ENCODE measurements at places on chromosomes 12 and 14.

- no peak for DNase-seq
Observed at GRCh38 chr12:51774933-51775332, 73.6 kb downstream of the FIGNL2 start.

- no peak for DNase-seq
Observed at GRCh38 chr14:53840444-53840843, 116.2 kb downstream of the BMP4 start.

- DNase-seq = no peak
Observed at GRCh38 chr12:13918897-13919296, 62.5 kb downstream of the GRIN2B start.

DNA sequence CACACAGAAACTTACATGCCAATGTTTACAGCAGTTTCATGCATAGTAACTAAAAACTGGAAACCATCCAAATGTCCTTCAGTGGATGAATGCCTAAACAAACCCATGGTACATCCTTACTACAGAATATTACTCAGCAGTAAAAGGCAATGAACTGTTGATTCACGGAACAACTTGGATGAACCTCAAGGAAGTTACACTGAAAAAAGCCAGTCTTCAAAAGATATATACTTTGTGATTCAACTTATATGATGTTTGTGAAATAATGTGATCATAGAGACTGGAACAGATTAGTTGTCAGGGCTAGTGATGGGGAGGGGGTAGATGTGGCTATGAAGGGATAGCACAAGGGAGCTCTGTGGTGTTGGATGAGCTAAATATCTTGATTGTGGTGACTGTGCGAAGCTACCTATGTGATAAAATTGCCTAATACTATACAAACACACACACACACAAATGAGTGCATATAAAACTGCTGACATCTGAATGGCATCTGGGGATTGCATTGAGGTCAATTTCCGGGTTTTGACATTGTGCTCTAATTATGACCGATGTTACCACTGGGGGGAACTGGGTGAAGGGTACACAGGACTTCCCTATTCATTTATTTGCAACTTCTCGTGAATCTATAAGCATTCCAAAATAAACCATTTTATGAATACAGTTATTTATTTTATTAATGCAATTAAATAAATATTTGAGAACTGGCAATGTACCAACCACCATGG, 94.3 kb downstream of the RIN3 start:
- DNase-seq = no peak

- DNase-seq = no peak
Observed at GRCh38 chr12:93468008-93468371, 676 bp downstream of the MRPL42 start.

GRCh38 chr12:26158078-26158764, 33.4 kb upstream of the BHLHE41 start:
- no peak for DNase-seq

GRCh38 chr12:29376118-29376517, 4.9 kb downstream of the ERGIC2 start:
- DNase-seq = no peak

DNA sequence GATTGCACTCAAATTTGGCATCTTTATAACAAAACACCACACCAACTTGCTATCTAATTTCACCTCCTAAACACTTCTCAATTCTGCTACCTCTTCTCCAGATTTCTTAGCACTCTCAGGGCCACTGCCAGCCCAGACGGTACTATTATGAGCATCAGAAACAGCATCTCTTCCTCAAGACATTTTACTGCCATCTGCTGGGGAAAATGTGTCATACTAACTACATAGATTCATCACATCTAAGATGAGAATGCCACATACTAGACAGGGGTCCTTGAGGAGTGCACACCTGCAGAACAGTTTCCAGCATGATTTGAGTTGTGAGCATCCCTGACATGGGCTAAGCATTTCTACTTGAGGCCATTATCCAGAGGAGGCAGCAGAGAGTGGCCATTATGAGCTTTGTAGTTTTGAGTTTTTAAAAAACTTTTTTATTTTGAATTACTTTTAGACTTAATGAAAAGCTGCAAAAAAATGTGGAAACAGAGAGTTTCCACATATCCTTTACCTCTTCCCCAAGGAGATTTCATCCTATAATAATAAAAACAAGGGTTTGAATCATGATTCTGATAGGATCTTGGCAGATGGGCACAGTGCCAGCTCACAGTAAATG, 15.1 kb upstream of the GRIP1 start:
- DNase-seq = peak; percentile 15

DNA sequence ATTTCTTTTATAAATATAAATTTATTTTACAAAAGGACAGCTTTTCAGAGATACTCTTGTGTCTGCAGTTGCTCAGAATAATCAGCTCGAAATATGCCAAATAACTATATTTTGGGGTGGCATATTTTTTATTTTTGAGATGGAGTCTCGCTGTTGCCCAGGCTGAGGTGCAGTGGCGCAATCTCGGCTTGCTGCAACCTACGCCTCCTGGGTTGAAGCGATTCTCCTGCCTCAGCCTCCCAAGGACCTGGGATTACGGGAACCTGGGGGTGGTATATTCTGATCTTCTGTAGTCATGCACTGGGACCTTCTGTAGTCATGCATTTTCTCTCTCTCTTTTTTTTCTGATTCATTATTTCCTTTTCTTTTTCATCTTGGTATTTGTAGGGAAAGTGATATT, 135.0 kb upstream of the AMIGO2 start:
- peak; percentile 75 for DNase-seq

GRCh38 chr12:6462234-6462995, 8.1 kb downstream of the VAMP1 start:
- peak; percentile 58 for DNase-seq

GRCh38 chr14:30296931-30297405, 262.0 kb upstream of the G2E3 start:
- peak; percentile 8 for DNase-seq

DNA sequence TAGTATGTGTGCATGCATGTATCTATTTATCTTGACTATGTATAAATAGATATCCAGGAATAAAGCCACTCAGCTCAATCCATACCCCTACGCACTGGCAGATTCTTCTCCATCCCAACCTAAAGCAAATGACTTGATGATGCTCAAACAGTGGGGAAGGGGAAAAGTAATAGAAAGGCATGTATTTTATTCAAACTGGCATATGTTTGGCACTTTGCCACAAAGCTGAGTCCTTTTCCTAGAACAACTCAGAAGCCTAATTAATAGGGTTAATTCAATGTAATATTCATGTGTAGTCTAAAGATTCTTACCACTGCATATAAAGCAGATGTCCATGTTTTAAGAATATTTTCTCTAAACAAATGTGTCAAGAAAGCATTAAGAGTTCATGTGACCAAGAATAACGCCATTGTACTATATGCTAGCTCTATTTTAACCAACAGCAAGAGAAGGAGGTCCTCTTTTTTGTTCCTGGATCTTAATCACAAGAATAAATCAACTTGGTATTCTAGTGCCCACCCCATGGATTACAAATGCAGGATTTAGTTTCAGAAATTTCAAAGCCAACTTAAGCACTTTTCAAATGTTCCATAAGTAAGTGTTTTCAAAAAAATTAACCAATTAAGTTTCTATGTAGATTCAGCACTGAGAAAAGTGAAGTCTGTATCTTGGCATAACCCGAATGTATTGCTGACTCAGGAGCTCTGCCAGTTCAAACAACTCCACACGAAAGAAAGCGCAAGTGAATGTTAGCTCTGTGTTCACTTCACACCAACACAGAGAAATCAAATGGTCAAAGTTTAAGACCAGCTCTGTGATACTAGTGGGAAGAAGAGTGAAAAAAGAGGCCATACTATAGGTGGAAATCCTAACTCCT, 233.6 kb downstream of the MED13L start:
- no peak for DNase-seq

- no peak for DNase-seq
Observed at GRCh38 chr14:99600232-99600888, 3.6 kb downstream of the CCDC85C start.

- no peak for DNase-seq
Observed at GRCh38 chr14:64598404-64598803, 48.6 kb downstream of the PPP1R36 start.

DNA sequence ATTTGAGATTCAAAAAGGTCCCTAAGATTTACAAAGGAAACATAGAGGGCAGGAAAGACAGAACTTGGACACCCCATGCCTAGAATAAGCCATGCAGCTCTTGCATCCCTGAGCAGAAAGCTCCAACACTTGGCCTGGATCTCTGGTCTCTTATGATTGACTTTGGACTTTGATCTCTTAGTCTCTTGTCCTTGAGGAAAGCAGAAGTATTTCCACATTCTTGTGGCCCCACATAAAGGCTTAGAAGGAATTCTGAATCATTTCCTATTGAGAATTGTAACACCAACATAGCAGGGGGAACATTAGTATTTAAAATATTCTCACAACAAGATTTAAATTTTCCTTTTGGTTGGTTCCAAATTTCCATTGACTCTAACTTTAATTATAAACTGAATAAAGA, 283.7 kb upstream of the PRKD1 start:
- DNase-seq = no peak

DNA sequence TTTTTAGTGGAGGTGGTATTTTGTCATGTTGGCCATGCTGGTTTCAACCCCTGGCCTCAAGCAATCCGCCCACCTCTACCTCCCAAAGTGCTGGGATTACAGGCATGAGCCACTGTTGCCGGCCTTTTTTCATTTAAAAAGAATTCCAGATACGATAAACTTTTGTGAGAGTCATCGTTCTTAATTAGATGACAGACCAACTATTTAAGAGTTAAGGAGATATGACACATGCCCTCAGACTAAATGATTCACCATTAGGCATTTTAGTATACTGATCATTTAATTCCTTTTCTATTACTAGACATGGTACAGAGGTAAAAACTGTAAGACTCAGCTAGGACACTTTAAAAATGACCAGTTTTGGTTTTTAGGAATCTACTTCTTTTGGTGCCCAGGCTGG, 2.4 kb downstream of the ANKRD13A start:
- DNase-seq = no peak

DNA sequence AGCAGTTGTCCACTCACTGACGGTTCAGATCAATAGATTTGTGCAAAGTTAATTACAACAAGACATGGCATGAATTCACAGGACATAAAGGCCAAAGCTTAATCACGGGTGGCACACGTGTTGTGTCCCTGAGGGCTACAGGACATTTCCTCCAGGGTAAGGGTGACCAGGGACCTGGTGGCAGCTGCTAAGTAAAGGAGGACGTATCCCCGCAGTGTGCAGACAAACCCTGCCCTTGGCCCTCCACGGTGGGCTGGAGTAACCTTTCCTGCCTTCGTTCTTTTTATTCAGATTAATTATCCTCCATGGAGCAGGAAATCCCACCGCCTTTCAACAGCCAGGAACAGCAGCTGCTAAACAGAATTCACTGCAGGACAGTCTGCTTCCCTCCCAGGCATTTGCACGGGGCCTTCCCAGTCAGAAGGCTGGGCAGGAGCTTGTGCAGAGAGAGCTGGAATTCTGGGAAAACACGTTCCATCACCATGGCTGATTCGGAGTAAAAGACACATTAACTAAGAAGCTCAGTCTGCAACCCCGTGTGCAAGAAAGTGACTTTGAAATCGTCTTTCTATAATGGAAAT, 289.9 kb upstream of the SFSWAP start:
- no peak for DNase-seq

DNA sequence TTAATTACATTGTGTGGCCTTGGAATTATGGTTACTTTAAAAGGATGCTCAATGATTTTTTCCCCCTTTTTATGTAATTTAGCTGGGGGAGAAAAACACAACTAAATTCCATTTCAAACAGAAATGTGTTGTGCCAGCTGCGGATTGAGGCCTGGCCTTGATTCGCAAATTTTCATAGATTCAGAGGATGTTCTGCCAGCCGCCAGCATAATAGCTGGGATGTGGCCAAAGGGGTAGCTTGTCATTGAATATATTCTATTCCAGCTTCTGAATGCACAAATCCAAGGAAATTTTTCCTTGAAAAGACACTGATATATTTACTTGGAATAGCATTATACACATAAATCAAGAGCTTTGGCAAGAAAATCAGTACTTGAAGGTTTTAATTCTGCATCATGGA, 43.7 kb downstream of the TRHDE start:
- no peak for DNase-seq

- no peak for DNase-seq
Observed at GRCh38 chr12:107223821-107224220, 130.5 kb upstream of the CRY1 start.

GRCh38 chr14:72776701-72777261, 117.1 kb downstream of the DPF3 start:
- no peak for DNase-seq

- DNase-seq = no peak
Observed at GRCh38 chr12:58500399-58500798, 419.9 kb downstream of the LRIG3 start.

DNA sequence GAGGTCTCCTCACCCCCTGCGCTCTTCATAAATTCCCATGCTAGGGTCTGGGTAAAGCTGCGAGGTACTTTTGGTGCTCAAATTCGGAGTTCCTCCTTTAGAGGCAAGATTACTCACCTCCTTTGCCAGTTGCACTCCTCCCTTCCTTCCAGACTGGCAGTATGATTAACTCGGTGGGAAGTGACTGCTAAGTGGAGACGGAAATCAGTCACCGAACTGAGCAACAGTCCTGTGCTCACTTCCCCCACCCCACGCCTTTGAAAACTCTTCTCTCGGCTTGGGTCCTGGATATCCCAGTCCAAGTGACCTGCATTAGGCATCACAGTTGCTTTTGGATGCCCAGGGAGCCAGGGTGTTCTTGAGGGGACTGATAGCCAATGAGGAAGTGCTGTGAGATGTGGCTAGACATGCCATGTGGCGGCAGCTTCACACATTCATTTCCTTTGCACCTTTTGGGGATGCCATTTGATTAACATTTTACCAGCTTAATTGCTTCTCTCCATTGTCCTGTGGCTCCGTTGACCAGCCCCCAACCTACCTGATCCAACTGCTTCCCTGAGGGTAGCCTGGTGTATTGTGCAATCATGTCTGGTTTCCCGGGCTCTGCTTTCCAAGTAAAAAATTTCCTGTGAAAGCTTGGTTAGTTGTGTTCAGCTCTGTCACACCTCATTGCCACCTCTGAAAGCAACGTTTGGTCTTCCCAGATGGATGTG, 840 bp downstream of the PNP start:
- DNase-seq = peak; percentile 77

- DNase-seq = no peak
Observed at GRCh38 chr14:46686652-46687051, 35.1 kb upstream of the RPL10L start.

DNA sequence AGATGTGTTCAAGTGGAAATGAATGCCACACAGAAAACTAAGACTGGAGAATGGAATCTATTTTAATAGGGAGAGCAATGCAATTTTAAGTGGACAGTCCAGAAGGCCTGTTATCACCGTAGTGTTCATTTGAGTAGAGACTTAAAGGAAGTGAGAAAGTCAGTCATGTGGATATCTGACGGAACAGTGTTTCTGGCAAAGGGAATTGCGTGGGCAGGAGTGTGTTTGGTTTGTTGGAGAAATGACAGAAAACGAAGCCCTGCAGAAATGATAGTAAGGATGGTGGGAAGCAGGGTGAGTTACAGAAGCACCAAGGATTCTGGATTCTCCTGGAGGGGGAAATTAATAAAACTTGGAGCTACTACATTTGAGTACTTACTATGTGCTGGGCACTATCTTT, 776.6 kb downstream of the MED13L start:
- DNase-seq = no peak

GRCh38 chr14:94559638-94560290, 1.5 kb upstream of the SERPINA4 start:
- no peak for DNase-seq

GRCh38 chr12:54407183-54407905, 11.7 kb downstream of the ITGA5 start:
- no peak for DNase-seq

GRCh38 chr14:30355431-30355913, 203.5 kb upstream of the G2E3 start:
- DNase-seq = peak; percentile 25

GRCh38 chr12:52452101-52452500, at the start of gene KRT6B:
Gene KRT6B (minus strand): TSS chr12:52452146. CDS start chr12:52452078, 68 bp downstream.
- DNase-seq = no peak
